ENCODE measurements at places on chromosomes 5 and 9.

DNA sequence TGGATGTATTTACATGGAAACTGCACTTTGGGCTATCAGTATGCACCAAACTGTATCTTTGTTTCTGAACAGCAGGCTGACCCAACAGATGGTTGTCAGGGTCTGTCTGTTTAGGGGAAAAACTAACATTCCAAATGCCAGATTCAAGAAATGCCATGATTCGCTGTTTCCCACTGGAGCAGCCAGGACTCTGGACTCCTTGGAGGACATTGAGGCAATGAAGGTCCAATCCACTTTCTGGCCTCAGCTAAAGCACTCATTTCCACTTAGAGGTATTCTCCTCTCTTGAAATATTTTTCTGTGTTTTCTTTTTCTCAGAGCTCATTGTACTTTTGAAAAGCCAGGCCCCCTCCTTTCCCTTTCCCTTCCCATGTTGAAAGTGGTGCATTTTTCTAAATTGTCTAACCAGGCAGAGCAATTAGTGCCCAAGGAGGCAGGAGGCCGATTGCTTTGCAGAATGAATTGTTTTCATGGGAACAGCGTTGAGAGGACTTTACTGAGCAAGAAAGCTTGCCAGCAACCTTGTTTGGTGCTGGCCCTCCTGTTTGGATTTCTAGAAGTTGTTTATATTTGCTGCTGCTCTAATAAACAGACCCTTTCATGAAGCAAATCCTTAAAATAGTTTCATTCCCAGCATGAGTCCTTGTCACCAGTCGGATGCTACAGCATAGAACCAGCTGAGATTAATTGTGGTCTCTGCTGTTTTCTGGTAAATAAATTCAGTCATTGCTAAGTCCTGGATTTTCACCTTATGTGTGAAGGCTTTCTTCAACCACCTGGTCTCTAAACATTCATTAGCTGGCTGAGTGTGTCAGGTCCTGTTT, 132.8 kb upstream of the TAF11L2 start:
- DNase-seq = no peak

- DNase-seq = no peak
Observed at GRCh38 chr5:141513627-141514329, 24.9 kb downstream of the PCDHGC5 start.

GRCh38 chr5:152084476-152084875, 159.8 kb upstream of the GLRA1 start:
- no peak for DNase-seq

GRCh38 chr9:121399883-121400607, 30.0 kb upstream of the STOM start:
- DNase-seq = peak; percentile 45

DNA sequence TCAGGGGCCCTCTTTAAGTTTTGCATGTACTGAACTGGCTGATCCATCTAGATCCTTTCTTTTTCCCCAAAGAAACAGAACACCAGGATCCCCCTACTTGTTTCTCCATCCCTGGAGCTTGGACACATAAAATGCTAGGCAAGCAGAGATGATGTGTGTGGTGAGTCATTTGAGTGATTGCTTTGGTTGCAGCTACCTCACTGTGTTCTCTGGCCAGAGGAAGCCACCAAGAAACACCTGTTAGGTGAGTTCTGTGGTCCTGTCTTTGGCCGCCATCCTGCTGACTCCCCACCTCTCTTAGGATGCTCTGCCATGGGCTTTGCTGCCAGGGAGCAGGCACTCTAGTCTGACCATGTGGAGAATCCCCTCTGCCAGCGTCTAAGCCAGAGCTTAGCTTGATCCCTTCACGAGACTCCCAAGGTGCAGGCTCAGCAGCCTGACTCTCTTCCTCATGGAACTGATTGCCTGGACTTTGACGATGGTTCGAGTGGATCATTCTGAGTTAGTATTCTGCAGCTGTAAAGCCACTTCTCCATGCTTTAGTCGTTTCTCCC, 27.3 kb upstream of the DENND1A start:
- no peak for DNase-seq

GRCh38 chr9:21001581-21001980, 29.9 kb downstream of the HACD4 start:
- no peak for DNase-seq

- DNase-seq = no peak
Observed at GRCh38 chr9:115615821-115616665, 498.1 kb upstream of the TNC start.

GRCh38 chr5:107012371-107012770, 658.4 kb downstream of the EFNA5 start:
- DNase-seq = no peak

DNA sequence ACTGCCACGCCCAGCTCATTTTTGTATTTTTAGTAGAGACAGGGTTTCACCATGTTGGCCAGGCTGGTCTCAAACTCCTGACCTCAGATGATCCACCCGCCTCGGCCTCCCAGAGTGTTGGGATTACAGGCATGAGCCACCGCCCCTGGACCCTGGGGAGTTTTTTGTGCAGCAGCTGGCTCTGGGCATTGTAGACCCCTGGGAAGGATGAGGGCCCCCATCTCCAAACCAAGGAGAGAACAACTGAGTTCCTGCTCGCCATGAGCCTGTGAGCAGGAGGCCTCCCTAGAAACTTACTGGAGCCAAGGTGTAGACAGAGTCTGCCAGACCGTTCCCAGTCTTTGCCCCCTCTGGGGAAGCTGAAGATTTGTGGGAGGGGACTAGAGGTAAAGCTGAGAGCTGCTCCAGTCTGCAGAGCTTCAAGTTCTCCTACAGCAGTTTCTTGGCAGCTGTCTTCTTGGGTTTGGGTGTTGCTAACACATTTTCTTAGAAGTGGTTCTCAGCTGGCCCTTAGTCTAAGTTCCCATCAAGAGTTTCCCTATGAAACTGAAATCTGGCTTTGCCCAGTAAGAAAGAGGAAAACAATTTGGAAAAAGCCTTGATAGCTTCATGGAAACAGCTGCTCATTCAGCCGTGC, 12.4 kb downstream of the NUDT2 start:
- no peak for DNase-seq

DNA sequence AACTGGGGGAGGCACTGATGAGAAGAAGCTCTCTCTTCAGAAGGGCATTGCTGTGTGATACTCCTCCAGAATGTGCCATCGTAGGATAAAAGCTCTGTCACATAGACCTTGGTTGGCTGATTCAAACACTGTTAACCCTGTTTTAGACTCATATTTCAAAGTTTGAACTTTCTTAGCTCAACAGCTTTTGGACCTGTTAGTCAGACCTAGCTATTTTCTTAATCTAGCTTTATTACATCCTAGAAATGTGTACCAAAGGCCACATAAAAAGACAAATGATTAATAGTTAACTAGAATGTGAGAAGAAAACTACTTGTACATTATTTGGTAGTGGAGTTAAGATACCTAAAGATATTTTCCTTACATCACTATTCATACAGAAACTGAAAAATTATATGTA, 4.3 kb downstream of the RHOBTB3 start:
- DNase-seq = no peak

GRCh38 chr9:72534931-72535330, 13.5 kb downstream of the TMC1 start:
- no peak for DNase-seq

- no peak for DNase-seq
Observed at GRCh38 chr5:6401410-6401809, 23.1 kb upstream of the MED10 start.

- no peak for DNase-seq
Observed at GRCh38 chr9:132749306-132749705, 79.0 kb downstream of the GTF3C4 start.

- no peak for DNase-seq
Observed at GRCh38 chr5:9362600-9362999, 183.3 kb downstream of the SEMA5A start.
